ENCODE measurements at places on chromosomes 7 and 10. TPM values are rescaled to one million over a fixed set of nuclear protein-coding genes. Genes with fewer than 3 reads are reported as not detected.
A peak's percentile ranks its signal among the peaks of the same experiment; 100 is the strongest.

GRCh38 chr7:1694611-1695511 is 24.8 kb downstream of the ELFN1 start:
- DNase-seq: peak; percentile 74

- DNase-seq: no peak
These were observed 47.4 kb downstream of the GPR37 start for GRCh38 chr7:124718032-124718766.

SLC16A12 gene
- total RNA-seq: 3.1 TPM

ADAM12 gene
- total RNA-seq: 1.3 TPM

DNA sequence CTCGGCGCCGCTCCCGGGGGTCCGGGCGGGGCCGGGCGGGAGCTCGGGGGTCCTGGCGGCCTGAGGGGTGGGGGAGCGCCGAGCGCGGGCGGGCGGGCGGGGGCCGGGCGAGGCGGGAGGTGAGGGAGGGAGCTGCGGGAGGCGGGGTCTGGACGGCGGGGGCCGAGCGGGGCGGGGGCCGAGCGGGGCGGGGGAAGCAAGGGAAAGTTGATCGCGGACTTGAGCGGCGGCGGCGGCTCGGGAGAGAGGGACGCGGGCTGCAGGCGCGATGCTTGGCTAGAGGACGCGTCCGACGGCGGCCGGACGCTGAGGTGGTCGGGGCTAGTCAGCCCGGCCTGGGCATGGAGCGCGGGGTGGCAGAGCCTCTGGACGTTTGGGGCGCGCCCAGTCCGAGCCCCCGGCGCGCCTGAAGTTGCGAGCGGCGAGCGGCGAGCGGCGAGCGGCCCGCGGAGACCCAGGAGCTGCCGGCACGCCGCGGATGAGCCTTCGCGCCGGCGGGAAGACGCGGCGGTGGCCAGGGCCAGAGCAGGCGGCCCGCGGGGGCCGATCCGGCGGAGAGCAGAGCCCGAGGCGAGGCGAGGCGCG is at the start of gene CDH23:
Gene CDH23, plus strand, starts transcription at position 210 of the 585 bp plus-strand sequence. CDS start 42,912 bp downstream, outside the sequence.
- DNase-seq: no peak

DNA sequence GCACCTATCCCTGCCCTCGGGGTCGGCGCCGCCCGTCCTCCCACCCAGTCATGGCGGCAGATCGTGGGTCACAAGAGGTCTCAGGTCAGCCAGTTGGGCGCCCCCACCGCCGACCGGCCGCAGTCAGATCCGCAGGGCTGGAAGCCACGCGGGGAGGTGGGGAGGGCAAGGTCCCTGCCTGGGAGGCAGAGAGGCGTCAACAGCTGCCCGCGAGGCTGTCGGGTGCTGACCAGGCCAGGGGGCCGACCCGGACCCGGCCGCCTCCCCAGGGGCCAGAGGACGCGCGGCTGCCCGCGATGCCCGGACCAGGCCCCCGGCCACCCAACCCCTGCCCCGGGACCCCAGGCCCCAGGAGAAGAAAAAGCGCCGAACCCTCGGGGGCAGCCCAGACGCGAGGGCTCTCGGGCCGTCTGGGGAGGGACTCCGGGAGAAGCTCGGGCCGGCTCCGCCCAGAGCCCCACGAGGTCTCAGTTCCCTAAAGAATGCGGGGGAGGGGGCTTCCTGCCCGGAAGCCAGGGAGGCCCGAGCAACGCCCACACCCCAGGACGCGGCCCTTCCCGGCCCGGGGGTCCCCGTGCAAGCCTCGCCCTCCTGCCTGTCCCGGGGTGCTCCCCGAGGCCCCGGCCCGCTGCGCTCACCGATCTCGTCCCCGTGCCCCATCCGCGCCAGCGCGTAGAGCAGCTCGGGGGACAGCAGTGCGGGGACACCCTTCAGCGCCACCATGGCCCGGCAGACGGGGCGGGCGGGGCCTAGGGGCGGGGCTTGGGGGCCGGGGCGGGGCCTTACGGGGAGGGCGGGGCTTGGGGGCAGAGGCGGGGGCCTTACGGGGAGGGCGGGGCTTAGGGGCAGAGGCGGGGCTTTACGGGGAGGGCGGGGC is at the start of gene FUOM:
Gene FUOM, minus strand, starts transcription at position 735 of the 877 bp plus-strand sequence. Its CDS starts 12 bp downstream, at position 723.
- DNase-seq: no peak

- DNase-seq: no peak
These were observed 278.5 kb upstream of the KLF14 start for GRCh38 chr7:131012477-131013031.

DNA sequence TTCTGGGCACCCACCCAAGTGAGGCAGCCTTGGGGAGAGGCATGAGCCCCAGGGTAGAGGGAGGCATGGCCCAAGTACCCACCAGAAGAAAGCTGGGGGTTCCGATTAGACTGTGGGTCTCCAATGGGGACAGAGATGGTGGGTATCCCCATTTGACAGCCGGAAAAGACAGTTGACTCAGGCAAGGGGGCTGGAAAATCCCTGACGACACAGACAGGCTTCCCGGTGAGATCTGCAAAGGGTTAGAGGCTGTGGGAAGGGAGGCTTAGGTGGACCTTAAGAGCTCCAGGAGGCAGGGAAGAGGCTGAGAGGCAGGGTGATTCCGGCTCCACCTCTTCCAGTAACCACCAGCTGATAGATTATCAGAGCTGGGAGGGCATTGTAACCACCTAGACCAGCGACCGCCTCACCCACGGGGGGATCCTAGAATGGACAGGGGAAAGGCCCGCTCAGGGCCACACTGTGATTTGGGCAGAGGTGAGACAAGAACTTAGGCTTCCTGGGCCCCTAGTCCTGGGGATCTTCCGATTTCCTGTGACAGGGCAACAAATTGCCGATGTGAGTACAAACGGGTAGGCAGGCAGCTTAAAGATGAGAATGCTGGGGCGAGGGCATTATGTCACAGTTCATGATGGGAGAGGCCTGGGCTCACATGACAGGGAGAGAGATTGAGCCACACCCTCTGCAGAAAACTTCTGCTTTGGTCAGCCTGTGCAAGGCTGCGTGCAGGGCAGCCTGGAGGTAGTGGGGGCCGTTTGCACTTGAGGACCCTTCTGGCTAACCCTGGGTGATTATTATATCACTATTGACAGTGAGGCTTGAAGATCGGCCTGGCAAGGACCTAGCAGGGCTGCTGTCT is 5.4 kb downstream of the TBATA start:
- DNase-seq: peak; percentile 67

PLPP4 gene
- total RNA-seq: 0.27 TPM

DNA sequence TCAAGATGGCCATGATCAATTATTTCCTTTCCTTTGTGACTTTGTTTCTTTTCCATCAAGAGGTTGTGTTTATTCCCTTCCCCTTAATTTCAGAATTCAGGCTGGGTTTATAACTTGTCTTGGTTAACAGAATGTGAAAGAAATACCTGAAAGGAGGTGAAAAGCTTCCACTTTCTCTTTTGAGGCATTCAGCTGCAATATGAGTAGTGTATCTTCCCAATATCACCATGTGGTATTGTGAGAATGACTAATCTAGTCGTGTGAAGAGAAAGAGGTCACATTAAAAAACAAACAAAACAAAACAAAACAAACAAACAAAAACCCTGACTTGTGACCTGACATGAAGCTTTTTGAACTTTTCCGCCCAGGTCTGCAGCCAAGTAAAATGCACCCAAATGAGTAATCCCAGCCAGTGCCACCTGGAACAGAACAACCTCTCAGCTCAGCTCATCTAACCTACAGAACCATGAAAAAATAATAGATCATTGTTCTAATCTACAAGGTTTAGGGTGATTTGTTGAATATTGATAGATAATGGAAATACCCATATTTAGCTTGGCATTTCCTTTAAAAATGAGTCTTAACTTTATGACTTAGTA is 70.8 kb upstream of the TEX47 start:
- no peak for DNase-seq

ZWINT gene
- 0.83 TPM for total RNA-seq

All from cardiac septum (tissue), 1 donor.